Activated CD4-positive, alpha-beta T cell treated with anti-CD3 and anti-CD28 coated beads, Interleukin-2, amount 50 U/mL, for 1 hour (primary cell): ENCODE measurements at places on chromosomes 16 and 17.

- no peak for DNase-seq
These were observed 7.7 kb downstream of the ARHGAP17 start for GRCh38 chr16:25007284-25007984.

GRCh38 chr16:55624696-55625095 lies 31.1 kb upstream of the SLC6A2 start:
- no peak for DNase-seq

- DNase-seq, result peak; percentile 95
These were observed 939 bp downstream of the BCL6B start for GRCh38 chr17:7023576-7024401.

GRCh38 chr17:19361326-19361725 lies 1.2 kb downstream of the B9D1 start:
- DNase-seq, result no peak

- no peak for DNase-seq
These were observed 211.4 kb downstream of the NTN1 start for GRCh38 chr17:9232591-9233270.

DNA sequence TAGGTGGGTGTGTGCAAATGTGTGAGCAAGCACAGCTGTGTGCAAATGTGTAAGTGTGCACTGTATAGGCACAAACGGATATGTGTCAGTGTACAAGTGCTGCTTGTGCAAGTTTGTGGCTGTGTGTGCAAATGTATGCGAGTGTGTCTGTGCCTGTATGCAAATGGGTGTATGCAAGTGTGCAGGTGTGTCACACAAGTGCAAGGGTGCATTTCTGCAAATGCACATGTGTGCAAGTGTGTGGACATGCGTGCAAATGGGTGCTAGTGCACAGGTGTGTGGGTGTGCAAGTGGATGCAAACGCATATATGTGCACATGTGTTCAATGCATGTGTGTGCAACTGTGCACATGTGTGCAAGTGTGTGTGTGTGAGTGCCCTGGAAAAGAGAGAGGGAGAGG lies 76.5 kb upstream of the TNRC6C start:
- no peak for DNase-seq

DNA sequence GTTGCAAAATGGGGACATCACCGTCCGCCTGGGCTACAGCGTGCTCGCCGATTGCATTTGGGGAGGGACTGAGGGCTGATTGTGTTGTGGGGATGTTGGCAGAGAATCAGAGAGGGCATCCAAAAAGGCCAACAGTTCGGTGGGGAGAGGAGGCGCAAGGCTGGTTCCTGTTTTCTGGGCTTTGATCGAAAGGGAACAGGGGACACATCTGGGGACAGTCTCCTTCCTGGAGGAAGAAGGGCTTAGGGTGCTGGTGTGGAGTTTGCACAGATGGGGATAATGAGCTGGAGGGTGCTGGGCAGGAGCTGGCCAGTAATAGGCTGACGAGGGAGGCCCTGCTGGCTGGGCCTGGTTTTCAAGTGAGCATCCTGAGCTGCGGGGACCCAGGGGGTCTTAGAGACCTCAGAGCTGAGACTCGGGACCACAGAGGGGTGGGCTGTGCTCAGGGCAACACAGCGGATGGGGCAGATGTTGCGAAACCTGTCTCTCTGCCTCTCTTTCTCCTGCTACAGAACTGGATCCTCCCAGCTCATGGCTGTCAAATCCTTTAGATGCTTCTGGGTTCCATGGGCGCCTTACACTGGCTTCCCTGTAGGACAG lies 288.7 kb downstream of the SEC14L1 start:
- DNase-seq, result no peak

- DNase-seq, result no peak
These were observed 86.8 kb downstream of the NTN1 start for GRCh38 chr17:9108146-9108545.

GRCh38 chr16:67939507-67940445 lies 3.1 kb upstream of the PSMB10 start:
- DNase-seq, result peak; percentile 27

- no peak for DNase-seq
These were observed 150.3 kb upstream of the AXIN2 start for GRCh38 chr17:65711671-65712276.

DNA sequence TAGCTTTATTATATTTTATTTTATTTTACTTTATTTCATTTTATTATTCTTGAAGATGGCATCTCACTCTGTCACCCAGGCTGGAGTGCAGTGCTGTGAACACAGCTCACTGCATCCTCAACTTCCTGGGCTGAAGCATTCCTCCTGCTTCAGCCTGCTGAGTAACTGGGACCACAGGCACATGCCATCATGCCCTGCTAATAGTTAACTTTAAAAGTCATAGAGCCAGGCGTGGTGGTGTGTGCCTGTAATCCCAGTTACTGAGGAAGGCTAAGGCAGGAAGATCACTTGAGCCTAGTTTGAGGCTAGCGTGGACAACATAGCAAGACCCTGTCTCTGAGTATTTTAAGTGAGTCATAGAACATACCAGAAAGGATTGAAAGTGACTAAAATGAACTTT lies 38.7 kb downstream of the ESRP2 start:
- DNase-seq, result no peak

DNA sequence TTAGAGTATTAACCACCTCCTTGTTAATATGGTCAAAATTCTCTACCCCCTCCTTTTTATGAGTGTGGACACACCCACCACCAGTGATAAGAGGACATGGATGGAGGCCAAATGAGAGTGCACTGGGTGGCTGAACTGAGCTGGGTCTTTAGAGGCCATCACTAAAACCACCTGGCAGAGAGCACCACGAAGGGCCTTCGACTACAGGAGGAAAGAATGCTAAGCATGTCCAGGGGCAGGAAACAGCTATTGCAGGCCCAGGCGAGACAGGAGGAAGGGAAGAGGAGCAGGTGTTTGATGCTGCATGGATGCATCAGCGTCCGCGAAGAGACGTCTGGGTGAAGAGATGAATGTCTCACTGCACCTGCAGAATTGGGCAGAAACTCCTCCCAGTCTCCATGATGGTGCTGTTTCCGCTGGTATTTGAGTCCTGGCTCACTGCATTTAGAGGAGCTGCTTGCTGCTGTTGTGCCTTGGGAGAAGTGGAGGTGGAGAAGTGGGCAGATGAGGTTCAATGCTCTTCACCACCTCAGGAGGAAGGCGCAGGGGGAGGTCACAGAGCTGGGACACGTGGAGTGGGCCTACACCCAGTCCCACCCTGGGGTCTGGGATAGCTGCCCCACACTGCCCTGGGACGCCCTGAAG lies 33.2 kb downstream of the SPHK1 start:
- DNase-seq, result no peak

DNA sequence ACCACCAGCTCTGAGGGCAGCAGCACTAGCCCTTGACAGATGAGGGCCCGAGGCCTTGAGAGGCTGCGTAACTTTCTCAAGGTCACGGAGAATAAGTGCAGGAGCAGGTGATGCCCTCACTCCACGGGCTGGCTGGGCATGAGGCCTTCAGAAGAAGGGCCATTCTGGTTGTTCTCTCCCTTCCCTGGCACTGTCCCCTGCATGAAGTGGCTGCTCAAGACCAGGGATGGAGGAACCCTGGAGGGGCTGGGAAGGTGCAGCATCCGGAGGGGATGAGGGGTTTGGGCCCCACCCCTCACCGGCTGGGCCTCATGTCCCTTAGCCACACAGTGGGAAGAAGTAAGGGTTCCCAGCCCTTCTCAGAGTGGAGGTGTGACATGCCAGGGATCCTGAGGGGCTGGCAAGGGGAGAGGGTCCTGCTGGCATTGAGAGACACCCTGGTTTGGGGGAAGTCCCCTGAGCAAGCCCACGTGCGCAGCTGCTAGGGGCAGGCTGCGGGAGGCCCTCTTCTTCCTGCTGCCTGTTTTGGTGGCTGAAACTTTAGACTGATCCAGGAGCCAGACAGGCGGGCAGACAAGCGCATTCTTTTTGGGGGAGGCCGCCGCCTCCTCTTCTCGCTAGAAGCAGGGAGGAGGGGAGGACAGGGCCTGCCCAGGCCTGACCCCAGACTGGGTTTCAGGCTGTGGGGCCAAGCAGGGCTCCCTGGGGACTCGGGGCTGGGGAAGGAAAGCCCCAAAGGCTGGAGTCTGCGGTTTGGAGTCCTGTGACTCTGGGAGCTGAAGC lies 74.0 kb downstream of the N4BP1 start:
- DNase-seq, result no peak

GRCh38 chr16:80197741-80198201 lies 343.0 kb upstream of the DYNLRB2 start:
- DNase-seq, result no peak

GRCh38 chr16:19967561-19967960 lies 82.9 kb upstream of the GPRC5B start:
- no peak for DNase-seq

- DNase-seq, result no peak
These were observed 15.4 kb downstream of the ZFPM1 start for GRCh38 chr16:88468275-88469129.

- no peak for DNase-seq
These were observed 7.6 kb downstream of the CBX8 start for GRCh38 chr17:79788989-79789942.

DNA sequence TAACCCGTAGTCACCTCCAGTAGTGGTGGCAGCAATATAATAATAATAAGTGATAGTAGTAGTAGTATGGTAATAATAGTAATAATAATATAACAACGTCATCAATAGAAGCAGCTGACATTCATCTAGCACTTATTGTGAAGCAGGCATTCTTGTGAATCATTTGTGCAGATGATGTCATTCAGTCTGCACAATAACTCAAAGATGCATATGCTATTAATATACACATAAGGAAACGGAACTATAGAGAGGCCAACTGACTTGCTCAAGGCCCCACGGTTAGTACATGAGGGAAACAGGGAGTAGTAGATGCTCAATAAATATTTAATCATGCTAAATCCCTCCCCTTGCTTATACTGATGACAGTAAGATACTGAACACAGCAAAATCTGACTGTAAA lies 35.4 kb upstream of the GAN start:
- no peak for DNase-seq

DNA sequence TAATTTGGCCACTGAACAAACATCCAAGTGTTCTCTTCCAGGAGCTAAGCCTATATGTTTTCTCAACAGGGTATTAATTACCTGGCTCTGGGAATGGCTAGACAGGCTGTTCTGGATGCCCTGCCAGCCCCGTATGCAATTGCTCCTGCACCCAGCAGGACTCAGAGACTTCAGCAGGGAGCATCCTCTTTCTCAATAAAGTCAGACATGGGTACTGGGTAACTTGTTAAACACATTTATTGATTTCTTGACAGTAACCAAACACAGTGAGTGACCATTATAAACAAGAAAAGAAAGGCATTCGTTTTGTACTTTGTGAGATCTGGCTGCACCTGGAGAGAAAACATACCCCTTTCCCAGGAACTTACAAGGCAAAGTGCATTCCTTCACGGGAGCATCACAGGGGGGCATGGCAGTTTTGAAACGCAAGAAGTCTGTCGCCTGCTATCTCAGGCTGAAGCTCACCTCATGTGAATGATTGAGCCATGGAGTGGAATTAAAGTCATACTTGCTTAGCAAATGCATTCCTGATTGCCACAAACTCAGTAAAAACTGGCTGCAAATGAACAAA lies 369.8 kb downstream of the UTP18 start:
- no peak for DNase-seq

DNA sequence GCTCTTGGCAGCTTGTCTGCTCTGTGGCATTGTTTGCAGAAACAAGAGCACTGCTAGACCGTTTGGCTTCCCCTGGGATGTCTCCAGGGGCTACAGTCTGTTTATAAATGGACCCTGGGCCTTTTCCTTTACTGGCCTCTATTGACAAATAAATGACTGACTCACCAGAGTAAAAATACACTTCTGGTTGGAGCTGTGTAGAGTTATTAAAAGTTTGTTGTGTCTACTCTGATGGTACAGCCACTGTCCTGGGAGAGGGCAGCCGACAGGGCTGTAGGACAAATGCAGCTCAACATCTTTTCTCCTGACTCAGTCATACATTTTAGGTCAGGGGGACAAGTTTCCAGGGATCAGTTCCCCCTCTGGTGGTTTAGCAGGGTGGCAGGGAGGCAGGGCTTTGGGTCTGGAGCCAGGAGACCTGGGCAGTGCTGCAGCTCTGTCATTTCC lies 30.0 kb downstream of the FOXL1 start:
- DNase-seq, result no peak

- no peak for DNase-seq
These were observed 3.9 kb upstream of the TRIM25 start for GRCh38 chr17:56917559-56918296.

DNA sequence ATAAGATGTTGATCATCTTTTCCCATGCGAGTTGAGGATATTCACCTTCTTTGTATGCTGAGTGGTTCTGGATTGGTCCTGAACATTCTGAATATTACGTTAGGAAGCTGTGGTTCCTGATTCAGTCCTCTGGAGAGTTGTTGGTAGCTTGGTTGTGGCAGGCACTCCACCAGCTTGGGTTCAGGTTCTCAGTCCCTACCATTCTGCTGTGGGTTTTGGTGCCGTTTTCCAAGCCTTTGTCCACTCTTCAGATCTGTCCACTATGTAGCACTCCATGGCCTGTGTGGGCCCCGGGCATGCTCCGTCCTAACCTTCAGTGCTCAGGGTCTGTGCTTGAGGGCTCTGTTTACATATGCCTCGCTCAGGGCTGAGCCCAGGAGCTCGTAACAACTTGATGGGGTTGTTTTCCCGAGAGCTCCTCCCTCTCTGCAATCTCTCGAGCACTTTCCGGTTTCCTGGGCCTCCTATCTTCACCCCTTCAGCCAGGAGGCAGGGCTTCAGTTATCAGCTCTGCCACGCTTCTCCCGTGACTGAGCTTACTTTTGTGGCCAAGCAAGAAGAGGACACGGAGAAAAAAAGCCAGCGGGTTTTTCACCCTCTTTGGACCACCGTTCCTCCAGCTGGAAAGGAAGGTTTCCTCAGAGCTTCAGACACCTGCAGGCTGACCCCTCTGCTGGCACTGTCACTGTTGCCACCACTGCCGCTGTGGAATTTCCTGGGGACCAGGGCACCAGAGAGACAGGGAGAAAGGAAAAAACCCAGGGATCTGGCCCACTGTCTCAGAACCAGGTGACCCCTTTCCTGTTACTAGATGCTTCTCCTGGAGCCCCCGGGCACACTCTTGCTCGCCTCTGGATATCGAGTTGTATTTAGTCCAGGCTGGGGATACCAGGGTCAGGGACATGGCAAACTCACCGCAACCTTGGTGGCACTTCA lies 19.6 kb downstream of the KIAA0513 start:
- DNase-seq, result no peak

- DNase-seq, result no peak
These were observed 18.8 kb downstream of the TTYH2 start for GRCh38 chr17:74231928-74232907.

DNA sequence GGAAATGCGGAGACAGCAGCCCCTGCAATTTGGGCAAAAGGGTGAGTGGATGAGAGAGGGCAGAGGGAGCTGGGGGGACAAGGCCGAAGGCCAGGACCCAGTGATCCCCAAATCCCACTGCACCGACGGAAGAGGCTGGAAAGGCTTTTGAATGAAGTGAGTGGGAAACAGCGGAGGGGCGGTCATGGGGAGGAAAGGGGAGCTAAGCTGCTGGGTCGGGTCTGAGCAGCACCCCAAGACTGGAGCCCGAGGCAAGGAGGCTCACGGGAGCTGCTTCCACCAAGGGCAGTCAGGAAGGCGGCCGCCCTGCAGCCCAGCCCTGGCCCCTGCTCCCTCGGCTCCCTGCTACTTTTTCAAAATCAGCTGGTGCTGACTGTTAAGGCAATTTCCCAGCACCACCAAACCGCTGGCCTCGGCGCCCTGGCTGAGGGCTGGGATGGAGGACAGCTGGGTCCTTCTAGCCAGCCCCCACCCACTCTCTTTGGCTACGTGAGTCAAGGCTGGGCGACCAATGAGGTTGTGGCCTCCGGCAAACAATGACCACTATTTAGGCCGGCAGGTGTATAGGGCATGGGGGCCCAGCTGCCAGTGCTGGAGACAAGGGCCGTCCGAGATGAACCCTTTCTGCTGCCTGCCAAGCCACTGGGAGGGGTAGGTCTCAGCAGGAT lies 507 bp downstream of the SERPINF1 start:
- DNase-seq, result no peak
